ENCODE measurements at places on chromosomes 12 and 14.

GRCh38 chr14:38578278-38578681 lies 322.4 kb upstream of the CLEC14A start:
- DNase-seq, result no peak

DNA sequence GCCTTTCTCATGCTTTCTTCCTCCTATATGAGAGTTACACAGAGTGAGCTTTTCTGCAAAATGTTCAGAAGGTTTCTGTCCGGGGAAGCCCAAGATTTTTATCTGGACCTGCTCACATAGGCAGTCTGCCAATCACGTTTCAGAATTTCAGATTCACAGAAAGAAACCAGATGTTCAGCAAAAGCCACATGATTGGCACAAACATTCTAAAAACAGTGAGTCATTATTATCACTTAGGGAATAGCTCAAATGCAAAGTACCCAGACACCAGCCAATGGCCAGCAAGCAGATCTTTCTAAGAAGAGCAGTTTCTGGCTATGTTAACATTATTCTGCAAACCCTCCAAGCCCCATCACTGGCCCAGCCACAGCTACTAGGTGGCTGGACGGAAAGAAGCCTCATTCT lies 1558.5 kb upstream of the TMEM132C start:
- no peak for DNase-seq

DNA sequence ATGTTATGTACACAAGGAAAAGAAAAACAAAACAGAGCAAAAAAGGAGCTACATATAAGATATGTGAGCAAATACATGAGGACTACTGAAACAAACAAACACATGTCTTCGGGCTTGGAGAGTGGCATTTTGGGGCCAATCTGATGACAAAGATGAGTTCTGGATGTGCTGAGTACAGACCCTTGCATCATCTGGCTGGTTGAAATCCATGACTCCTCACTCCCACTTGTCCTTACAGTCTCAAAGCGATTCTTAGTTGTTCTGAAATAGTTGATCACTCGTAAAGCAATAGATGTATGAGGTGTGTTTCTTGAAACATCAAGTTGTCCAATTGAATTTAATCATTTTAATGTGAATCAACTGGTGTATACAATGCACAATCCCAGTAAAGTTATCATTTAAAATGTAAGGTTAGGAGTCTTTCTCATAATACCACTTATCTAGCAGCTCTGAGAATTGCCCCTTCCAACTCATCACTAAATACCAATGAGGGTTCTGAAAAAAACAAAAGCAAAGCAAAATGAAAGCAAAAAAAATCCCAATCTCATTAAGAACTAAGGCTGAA lies 136.9 kb downstream of the ITPR2 start:
- no peak for DNase-seq

DNA sequence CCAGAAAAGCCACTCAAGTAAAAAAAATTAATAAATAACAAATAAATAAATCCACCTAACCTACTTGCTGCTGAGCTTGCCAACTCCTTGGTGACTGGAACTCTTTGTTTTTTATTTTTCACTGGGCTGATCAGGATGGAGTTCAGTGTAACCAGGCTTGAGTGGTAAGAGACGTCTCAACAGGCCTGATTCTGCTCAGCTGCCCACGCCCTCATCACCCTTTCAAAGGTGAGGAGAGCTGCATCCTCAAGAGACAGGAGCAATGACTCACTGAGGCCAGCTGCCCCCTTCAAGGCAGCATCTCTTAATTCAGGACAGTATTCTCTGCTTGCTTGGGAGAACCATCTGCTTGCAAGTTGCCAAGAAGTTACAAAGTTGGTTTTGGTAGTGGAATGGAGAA lies 111.9 kb upstream of the CPM start:
- no peak for DNase-seq

GRCh38 chr14:23936084-23936829 lies 17.3 kb upstream of the DHRS4 start:
- DNase-seq, result no peak

GRCh38 chr12:132724506-132725241 lies 14.0 kb downstream of the PGAM5 start:
- DNase-seq, result peak; percentile 21

DNA sequence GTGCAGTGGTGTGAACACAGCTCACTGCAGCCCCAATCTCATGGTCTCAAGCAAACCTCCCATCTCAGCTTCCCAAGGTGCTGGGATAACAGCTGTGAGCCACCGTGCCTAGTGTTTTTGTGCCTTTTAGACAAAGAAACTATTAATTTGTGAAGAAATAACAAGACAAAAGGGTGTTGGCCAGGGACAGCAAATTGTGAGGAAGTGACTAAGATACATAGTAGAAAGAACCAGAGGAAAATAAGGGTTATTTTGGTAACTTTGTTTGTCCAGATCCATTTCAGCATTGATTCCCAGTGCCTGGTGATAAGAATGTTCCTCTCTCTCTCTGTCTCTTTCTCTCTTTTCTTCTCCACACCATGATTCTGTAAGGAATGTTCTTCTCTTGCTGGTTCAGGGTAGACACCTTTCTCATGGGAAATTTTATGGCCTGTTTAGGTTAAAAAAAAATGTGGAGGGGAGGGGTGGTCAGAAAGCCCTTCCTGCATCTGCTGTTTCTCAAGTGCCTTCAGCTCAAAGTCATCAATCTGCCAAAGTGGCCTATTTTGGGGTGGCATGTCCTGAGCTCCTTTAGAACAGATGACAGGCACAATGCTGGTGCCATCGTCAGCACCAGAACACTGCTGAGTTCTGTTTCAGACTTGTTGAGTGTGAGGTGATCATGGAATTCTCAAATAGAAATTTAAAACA lies 184.4 kb upstream of the EEA1 start:
- no peak for DNase-seq

- no peak for DNase-seq
These were observed 74.3 kb downstream of the LMO3 start for GRCh38 chr12:16531621-16532020.

GRCh38 chr12:77070800-77071449 lies 5.6 kb upstream of the E2F7 start:
- DNase-seq, result no peak

- DNase-seq, result no peak
These were observed 8.6 kb upstream of the USP15 start for GRCh38 chr12:62251609-62251958.

Data from WERI-Rb-1 (cell line).